ENCODE measurements at places on chromosomes 5 and 9.

- DNase-seq: no peak
Measured at GRCh38 chr5:7850395-7851239, at the start of gene CFAP90. Gene CFAP90 (minus strand): TSS chr5:7851133. CDS start chr5:7851021, 112 bp downstream.

DNA sequence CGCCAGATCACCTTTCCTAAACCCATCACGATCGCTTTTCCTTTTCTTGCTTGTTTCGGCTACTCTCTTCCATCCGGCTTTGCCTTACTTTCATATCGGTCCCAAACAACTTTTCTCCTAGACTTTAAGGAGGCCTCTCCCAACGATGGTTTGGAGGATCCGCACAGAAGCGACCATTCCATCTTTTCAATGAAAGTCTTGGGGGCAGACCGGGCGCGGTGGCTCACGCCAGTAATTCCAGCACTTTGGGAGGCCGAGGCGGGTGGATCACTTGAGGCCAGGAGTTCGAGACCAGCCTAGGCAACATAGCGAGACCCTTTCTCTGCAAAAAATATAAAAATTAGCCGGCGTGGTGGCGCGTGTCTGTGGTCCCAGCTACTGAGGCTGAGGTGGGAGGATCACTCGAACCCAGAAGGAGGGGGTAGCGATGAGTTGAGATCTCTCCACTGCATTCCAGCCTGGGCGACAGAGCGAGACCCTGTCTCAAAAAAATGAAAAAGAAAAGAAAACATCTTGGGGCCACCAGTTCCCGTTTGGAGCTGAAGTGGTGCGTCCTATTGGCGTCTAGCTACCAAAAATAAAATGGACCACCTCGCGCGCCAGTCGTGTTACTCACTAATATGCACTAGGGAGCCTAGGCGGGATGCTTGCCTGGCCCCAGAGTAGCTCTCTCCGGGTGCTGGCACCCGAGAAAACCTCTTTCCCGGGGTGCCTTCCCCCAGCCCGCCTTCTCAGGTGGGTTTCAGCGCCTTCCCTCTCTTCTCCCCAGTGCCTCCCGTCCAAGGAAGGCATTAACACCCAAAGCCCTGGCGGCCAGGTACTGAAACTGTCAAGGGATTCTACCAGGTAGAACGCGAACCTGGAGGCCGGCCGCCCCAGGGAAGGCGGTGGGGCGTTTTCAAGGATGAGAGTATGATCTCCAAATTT lies 800 bp upstream of the AP3B1 start:
- DNase-seq: peak; percentile 41

DNA sequence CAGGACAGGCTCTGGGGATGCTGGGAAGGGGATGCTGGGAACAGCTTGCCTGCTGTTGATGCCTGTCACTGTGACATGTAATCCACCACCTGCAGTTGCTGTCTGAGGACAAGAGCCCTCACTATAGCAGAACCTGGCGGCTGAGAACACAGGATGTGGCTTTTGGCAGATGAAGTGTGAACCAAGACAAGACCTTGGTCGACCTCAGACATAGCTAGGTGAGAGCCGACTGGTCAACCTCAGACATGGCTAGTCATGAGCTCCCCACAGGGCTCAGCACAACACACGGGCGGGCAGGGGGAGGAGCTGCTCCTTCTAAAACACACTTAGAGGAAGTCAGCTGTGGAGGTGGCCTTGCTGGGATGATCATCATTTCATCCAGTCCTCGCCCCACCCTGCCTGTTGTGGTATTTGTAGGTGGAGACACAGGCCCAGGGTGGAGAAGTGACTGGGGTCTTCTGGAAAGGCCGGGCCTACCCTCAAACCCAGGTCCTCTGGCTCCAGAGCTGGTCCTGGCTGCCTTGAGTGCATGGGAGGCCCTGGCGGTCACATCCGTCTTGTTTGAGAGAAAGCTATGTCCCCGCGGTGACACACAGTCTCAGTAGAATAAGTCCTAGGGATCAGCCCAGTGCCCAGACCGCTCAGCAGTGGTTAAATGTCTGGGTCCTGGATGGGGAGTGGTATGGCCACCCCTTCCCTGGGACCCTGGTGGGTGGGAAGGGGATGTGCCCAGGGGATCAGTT lies 6.1 kb downstream of the SUSD3 start:
- DNase-seq: peak; percentile 94

- no peak for DNase-seq
Measured at GRCh38 chr9:25310961-25311360, 367.3 kb downstream of the TUSC1 start.

- DNase-seq: no peak
Measured at GRCh38 chr5:159697530-159697929, 218.8 kb upstream of the ADRA1B start.

All from stimulated activated CD4-positive, alpha-beta T cell treated with anti-CD3 and anti-CD28 coated beads, Interleukin-1b, Interleukin-23, amount 100 ng/mL, for 48 hours (primary cell).